Stimulated activated CD4-positive, alpha-beta T cell treated with anti-CD3 and anti-CD28 coated beads, Interleukin-4, amount 100 ng/mL, for 48 hours (primary cell): ENCODE measurements at places on chromosomes 2 and 18.

DNA sequence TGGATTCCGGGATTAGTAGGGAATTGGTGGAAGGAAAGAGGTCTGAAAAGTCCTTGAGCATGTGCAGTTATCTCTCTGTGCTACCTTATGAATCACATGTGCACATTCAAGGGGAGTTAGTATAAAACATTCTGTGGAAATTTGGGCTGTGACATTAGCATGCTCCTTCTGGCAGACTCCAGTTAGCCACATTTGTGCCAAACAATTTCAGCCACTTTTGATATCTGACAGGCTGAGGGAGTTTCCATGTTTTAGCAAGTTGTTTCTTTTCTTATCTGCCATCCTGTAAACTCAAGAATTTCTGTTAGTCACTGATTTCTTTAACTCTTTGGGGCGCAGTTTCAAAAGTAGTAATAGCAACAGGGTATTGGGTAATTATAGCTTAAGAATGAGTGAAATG is 28.3 kb upstream of the GYPC start:
- DNase-seq: no peak

- no peak for DNase-seq
These were observed 441.5 kb upstream of the POU3F3 start for GRCh38 chr2:104412384-104412783.

- no peak for DNase-seq
These were observed 214.1 kb upstream of the STON1 start for GRCh38 chr2:48315896-48316194.

DNA sequence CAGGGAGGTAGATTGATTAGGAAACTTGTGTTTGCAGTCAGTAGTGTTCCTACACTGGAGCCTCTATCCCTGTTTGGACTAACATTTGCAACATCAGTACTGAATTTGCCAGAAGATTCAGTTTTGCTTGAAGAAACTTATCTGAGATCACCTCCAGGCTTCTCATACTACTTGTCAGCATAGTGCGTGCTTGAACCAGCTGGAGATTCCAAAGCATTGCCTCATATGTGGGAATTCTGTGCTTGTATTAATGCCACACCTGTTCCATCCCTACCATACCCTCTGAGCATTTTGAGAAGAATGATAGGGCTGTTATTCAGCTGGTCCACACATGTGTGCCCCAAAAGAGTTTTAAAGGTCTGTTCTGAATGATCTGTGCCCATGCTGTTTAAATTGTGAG is 148.7 kb downstream of the RAPGEF4 start:
- DNase-seq: no peak

DNA sequence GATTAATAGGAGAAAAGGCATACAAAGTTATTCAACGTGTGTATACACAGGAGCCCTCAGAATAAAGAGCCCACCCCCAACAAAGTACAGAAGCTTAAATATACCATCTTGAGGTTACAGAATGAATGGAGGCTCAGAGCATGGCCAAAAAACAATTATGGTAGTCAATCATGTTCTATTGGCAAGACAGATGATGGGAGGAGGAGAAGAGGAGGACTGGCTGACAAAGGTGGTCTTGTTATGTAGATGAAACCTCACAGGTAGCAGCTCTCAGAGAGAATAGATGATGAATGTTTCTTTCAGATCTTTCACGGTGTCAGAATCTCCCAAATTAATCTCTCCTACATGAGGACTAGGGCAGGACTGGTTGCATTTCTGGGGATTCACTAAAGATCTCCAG is 66.0 kb downstream of the ARL4C start:
- DNase-seq: no peak

DNA sequence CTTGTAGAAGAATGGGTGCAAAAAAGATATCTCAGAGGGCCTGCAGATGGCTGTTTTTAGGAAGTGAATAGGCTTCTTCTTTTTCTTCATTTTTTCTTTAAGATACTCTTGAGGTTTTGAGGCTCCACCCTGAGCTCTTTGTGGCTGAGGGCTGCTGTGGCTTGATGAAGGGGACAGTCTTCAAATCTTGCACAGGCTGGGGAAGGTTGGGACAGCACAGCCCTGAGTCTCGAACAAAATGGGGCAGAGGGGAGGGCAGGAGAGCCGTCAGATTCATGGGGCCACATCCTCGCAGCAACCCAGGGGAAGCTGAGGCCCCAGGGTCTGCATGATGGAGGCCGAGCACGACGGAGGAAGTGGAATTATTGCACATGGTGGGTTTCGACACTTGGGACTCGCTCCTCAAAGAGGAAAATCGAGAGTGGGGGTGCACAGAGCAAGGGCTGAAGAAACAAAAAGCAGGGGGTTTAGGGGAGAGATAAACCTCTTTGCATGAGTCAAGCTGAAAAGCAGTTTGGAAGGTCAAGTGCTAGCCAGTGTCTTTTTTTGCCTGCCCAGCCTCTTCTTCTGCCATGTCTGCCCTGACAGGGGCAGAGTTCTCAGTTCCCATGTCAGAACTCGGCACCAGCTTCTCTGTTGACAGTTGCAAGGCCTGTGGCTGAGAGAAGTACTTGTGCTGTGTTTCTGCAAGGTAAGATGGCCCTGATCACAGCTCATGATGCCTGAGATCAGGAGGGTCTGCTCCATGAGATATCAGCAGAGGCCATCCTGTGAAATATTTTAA is 19.5 kb downstream of the INPP4A start:
- DNase-seq: no peak

DNA sequence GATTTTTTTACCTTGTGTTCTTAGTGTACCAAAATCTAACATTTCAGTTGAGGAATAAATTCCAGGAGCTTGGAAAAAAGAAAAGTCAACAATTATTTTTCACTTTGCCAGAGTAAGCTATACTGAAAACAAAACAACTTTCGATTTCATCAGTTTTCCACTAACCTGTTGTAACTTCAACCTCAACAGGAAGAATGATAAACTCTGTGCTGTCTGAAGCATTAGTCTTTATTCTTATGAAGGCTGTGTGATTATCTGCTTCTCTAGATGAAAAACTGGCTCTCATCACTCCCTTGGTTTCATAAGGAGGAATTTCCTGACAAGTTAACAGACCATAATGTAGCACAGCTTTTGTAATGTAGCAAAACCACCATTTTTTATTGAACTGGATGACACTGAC is 121.2 kb downstream of the ZAP70 start:
- no peak for DNase-seq

GRCh38 chr18:2935438-2936192 is 77.3 kb downstream of the LPIN2 start:
- DNase-seq: no peak

DNA sequence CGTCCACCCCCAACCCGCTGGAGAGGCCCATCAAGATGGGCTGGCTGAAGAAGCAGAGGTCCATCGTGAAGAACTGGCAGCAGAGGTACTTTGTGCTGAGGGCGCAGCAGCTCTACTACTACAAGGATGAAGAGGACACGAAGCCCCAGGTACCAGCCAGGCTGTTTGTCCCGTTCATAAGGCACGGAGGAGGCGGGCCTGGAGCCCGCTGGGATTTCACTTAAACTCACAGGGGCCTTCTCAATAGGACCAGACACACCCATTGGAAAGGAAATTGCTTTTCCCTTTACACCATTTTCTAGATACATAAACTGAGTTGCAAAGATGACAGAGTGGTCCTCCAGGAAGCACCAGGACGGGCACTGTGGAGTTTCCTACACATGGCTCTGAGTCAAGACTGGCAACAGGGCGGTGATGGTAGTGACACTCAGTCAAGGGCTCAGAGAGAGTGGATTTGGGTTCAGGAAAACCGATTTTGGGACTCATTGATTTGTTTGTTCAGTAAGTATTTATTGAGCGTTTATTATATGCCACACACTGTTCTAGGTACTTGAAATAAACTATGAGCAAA is 40.7 kb downstream of the ARHGAP25 start:
- DNase-seq: no peak

GRCh38 chr2:150706561-150706960 is 219.1 kb upstream of the RND3 start:
- DNase-seq: no peak

DNA sequence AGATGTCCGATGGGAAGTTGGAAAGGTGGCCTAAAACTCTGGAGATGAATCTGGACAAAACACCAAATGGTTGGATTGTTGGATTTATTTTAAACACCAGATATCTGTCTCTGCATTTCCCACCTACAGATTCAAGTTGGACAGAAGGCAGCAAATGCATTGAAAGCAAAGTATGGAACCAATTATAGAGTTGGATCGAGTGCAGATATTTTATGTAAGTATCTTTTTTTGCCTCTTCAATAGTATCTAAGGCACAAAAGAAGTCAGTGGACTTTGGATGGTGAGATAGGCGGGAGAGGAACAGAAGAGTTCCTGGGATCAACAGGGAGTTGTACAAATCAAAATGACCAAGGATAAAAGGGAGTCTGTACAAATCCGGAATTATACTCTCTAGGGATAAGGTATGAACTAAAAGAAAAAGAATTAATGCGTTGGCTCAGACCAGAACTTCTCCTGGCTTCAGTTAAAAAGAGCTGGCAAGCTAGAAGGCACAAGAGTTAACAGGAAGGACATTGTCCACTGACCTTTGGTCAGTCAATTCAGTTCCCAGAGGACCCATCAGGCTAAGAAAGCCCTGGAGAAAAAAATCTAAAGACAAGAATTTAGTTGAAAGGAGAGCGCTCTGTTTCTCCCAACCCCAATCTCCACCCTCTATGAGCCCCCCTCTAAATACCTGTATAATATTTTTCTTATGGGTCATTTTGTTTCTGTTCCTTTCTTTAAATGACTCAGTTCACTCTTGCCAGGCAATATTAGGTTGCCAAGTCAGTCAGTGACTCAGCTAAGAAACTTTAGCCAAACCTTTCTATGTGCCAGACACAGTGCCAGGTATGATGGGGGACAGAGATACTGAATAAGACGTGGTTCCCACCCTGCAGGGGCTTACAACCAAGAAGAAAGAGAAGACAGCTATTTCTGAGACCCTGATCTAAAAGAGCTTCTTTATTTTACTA is 29.1 kb downstream of the CPO start:
- DNase-seq: no peak

- DNase-seq: no peak
These were observed 42.1 kb downstream of the HDLBP start for GRCh38 chr2:241273210-241274020.

DNA sequence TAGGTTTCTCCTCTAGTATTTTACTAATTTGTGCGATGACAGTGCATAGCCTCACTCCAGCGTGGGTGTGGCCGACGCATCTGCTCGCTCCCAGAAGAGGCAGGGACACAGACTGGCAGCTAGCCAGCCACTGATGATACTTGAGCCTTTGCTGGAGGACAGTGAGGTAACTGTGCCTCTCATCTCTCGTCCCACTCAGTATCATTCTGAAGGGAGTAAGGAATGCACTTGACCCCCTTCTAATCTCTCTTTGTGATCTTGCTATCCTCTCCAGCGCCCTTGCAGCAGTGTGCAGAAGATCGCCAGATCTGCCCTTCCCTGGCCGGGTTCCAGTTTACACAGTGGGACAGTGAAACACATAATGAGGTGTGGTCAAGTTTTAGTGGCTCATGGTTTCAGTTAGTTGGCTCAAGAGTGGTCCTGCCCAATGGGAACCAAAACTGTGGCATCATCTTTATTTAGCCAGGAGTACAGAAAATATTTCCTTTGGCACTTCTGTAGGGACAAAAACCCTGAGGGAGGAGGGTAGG is 17.5 kb downstream of the NCAPH start:
- DNase-seq: no peak

DNA sequence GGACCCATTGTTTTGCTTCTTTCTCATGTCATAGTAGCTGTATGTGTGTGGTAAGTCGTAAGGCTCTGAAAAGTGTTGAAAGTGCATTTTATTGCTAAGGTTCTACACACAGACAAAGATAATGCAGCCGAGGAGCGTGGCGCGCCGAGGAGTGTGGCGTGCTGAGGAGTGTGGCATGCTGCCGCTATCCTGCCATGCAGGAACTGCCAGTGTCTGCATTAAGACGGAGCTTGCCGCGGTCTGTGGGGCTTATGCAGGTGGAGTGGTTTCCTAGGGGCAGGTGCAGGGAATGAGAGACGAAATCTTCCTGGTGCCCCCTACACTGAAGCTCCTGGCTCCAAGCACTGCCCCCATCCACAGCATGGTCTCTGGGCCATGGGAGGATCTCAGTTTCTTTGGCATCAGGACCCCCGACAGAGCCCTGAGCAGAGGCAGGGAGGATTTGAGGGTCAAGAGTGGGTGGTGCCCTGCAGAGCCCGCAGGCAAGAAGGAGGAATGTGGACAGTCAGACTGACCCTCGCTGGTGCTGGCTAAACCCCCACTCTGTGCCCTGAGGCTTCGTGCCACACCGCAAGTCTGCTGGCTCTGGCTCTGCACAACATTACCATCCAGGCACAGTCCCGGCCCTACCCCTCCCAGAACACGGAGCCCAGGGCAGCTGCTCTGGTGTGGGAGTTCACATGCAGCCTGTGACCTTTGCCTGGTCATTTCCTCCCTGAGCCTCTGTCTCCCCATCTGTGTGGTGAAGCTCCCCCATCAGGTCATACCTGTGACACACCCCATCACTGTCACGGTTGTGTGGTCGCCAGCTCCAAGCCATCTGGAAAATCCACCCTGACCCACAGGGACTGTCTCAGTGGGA is 3.2 kb downstream of the SNED1 start:
- DNase-seq: no peak

DNA sequence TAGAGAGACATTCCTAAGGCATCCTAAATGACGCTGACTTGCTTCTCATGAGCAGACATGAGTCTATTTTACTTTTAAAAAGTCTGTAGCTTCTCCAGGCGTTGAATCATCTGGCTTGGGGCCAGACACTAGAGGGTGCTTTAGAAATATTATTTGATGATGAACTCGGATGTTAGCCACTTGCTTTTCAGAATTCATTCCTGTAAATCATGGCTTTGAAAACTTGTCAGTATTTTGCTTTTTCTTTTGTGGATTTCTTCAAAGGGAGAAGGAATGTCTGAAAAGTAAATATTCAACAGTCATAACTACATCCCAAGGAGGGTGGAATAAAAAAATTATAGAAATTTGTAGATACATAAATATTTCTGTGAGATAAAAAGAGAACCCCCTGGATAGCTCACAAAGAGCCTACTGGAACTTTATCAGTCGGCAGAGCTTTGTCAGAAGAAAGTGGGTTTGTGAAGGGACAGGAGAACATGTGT is 370.8 kb downstream of the OSR1 start:
- DNase-seq: no peak

DNA sequence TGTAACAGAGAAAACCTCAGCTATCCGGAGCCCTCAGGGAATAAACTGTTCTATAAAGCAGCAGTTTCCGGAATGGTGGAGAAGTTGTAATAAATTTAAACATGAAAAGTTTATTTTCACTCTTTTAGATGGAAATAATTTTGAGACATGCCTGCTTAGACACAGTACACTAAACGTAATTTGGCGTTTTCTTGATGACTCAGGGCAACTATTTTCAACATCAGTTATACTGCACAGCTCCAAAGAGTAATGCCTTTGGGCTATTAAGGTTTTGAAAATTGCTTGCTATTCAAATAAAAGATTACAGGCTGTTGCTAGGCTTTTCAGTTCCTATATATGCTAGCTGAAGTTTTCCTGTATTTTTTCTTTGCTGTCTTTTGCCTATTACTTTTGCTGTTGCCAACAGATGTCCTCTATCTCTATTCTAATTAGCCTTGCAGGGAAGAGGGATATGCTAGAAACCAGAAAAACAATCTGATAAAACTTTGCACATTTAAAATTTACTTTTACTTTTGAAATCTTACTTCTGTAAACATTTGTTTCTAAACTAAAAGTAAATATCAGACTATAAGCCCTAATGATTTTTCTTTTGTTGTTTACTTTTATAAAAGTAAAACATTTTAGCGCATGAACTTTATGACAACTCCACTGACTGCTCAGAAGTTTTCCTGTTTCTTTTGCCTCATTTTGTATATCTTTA is 113.4 kb upstream of the WDSUB1 start:
- no peak for DNase-seq
